Activated naive CD8-positive, alpha-beta T cell treated with anti-CD3 and anti-CD28 coated beads, Interleukin-2, amount 50 U/mL, for 24 hours (primary cell): ENCODE measurements at places on chromosomes 4 and X.
A peak's percentile ranks its signal among the peaks of the same experiment; 100 is the strongest.

DNA sequence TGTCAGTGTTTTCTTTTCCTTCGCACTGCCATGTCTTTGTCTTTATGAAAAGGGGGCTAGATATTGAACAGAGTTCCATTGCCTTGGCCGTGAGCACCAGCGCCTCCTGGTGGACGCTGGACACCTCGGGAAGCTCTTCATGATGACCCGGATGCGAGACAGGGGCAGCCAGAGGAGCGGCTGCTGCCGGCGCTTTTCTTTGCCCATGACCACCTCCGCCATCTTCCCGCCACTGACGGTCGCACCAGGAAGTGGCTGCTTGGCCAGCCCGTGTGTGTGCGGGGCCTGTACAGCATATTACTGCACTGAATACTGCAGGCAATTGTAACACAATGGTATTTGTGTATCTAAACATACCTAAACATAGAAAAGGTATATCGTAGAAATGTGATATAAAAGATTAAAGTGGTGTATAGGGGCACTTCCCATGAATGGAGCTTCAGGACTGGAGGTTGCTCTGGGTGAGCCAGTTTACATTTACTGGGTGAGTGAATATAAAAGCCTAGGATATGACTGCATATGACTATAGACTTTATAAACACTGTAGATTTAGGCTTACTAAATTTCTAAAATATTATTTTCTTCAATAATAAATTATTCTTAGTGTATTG lies 15.8 kb upstream of the GRIA2 start:
- H3K4me3 ChIP-seq: no peak overlapping the region
- DNase-seq: peak; percentile 29
- H3K36me3 ChIP-seq: no peaks in the 10 kb centered on the region
- H3K27me3 ChIP-seq: no peaks in the 10 kb centered on the region

DNA sequence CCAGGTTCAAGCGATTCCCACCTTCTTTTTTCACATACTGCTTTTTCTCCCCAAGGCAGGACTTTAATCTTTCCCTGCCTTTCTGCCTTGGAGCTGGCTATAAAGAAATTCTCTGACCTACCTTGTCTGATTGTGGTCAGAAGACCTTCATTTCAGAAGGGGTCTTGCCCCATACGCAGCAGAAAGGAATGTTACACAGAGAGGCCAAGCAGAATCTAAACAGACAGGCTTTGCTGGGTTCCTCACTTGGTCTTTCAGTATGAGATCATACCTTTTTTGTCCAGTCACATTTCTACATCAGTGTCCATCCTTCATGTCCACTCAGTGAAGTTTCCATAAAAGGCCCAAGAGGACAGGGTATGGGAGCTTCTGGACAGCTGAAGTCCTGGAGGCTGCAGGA lies 108.3 kb upstream of the RBPJ start:
- H3K36me3 ChIP-seq: no peaks in the 10 kb centered on the region
- no peak overlapping the region for H3K4me3 ChIP-seq
- DNase-seq: no peak

DNA sequence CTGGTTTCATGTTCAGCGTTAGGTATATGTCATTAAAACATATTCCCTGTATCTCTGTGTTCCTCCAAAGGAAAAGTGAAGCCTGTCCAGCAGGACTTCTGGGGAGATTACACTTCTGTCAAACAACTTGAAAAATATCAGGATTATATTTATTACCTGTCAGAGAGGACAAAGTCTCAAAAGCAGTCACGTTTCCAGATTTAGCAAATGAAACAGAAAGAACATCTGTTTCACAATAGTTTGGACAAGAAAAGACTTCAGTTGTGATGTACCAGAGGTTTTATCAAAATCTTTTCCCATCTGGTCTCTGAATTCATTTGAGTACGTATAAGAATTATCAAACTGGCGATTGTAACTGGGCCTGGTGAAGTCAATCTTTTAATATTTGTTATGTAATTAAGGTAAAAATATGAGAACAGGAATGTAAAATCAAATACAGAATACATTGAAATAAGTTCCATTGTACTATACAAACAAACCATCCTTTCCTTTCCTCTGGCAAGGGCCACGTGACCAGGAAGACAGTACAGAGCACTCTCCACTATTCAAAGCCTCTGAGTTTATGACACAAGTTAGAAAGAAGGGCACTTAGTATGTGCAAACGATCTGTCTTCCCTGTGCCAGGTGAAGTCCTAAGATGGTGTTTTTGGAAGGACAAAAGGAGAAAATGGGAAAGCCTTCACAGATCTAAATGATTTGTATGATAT lies 3.2 kb downstream of the CASP3 start:
- DNase-seq: no peak
- H3K4me1 ChIP-seq: peaks cover 72% of the 10 kb centered on the region
- no peak overlapping the region for H3K27ac ChIP-seq
- no peaks in the 10 kb centered on the region for H3K27me3 ChIP-seq

DNA sequence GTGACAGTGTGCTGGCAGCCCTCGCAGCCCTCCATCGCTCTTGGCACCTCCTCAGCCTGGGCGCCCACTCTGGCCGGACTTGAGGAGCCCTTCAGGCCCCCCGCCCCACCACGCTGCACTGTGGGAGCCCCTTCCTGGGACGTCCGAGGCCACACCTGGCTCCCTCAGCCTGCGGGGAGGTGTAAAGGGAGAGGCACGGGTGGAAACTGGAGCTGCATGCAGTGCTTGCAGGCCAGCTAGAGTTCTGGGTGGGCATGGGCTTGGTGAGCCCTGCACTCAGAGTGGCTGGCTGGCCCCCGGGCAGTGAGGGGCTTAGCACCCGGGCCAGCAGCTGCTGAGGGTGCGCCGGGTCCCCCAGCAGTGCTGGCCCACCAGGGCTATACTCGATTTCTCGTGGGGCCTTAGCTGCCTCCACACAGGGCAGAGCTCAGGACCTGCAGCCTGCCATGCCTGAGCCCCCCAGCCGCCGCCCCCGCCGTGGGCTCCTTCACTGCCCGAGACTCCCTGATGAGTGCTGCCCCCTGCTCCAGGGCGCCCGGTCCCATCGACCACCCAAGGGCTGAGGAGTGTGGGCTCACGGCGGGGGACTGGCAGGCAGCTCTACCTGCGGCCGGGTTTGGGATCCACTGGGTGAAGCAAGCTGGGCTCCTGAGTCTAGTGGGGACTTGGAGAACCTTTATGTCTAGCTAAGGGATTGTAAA lies 1672.7 kb upstream of the PCDH7 start:
- H3K4me1 ChIP-seq: no peaks in the 10 kb centered on the region
- H3K4me3 ChIP-seq: no peak overlapping the region
- DNase-seq: no peak
- no peak overlapping the region for H3K27ac ChIP-seq

DNA sequence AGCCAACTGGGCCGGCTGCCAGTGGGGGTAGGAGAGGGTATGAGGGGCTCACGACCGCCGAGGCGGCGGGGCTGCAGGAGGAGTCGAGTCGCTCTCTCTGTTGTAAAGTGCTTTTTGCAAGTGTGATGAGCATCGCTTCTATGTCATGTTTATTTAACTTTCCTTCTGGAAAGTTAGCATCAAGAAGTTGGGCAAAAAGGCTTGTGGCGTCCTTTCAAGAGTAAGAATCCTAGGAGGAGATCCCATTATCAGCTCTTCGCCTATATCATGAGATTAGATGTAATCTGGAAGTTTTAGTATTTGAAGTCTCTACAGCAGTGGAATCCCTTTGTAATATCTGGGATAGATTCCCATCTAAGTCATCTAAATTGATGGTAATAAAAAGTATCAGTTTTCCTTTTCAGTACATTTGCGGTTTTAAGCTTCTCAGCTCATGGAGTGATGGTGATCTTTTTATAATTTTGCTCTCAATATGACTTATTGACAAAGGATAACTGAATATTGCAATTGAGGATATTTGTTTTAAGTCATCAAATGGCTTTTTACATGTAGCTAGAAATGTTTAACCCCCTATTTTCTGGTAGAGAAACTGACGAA lies 1.7 kb downstream of the GALNT7 start:
- H3K4me1 ChIP-seq: peaks cover 61% of the 10 kb centered on the region
- peaks cover 1% of the 10 kb centered on the region for H3K36me3 ChIP-seq
- H3K27me3 ChIP-seq: no peaks in the 10 kb centered on the region
- peak overlapping the region; percentile 87 for H3K27ac ChIP-seq
- no peak for DNase-seq
- peak overlapping the region; percentile 86 for H3K4me3 ChIP-seq
